Stimulated activated CD8-positive, alpha-beta memory T cell treated with anti-CD3 and anti-CD28 coated beads, Interleukin-4, amount 100 ng/mL, for 1 hour (primary cell): ENCODE measurements at places on chromosomes 16 and 17.

DNA sequence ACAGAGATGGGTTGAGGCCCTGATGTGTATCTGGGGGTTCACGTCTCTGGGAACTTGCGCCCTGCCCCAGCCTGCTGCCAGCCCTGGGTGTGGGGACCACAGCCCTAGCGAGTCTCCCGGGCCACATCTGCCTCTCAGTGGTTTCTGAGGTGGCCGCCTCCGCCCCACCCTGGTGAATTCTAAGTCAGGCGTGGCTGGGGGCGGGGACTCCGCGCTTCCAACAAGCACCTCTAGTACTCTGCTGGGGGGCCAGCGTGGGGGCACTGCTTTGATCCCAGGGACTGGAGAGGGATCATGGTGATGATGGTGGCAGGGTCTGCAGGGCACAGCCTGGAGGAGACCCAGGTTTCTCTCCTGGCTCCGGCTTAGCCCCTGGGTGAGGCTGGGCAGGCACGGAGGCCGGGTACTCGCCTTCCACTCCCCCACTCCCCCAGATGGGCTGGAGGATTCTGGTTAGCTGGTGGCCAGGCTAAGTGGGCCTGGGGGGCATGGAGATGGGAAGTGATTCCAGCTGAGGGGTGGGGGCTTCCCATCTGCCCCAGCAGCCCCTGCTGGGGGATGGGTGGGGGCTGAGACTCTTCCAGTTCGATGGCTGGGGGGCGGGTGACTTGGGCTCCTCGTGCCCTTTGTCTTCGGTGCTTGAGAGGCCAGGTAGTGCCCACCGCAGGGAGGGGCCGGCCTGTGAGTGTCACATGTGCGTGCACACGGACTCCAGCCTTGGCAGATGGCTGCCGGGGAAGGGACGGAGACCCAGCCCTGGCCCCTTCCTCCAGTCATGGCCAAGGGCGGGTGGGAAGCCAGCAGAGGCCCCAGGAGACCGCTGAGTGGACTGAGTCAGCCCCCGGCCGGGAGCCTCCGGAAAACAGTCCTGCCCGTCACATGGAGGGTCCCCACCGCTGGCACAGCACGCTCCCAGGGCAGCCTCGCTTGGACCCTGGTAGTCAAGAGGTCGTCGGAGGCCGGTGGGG lies 3.9 kb downstream of the GLIS2 start:
- DNase-seq, result no peak

DNA sequence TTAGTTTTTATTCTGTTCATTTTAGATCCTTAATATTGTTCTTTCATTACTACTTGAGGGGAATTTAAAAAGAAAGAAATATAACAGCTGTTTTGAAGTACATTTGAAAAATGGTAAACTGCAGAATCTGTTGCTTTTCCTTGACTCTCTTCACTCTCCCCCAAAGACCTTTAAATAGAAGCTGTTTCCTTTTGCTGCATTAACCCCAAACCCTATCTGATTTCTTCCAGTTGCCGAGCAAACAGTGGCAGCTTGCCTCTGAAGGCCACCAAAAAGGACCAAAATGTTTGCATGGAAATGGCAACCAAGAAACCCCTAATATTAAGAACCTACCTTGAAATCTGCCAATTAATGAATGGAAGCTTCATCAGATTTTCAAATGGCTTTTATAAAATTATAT lies 37.1 kb downstream of the PRKCA start:
- DNase-seq, result no peak

DNA sequence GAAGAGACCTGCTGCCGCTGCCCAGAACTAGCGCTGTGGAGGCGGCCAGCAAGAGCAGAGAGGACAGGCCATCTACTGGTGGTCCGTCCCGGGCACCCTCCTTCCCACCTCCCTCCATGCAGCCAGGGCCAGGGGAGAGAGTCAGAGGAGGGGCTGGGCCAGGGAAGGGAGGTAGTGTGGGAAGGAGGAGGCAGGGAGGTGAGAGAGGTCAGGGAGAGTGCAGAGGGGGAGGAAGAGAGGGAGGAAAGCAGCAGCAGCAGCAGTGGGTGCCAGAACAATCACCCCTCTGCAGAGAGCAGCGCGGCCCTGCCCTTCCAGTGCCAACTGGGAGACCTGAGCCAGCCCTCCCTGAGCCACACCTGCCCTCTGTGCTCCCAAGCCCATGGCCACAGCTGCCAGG lies 6.6 kb downstream of the C16orf95 start:
- DNase-seq, result no peak

- DNase-seq, result no peak
Observed at GRCh38 chr16:88927661-88928060, 49.3 kb downstream of the CBFA2T3 start.

GRCh38 chr17:62045109-62045508 lies 20.0 kb downstream of the MED13 start:
- no peak for DNase-seq

- no peak for DNase-seq
Observed at GRCh38 chr17:42179911-42180410, 981 bp downstream of the KCNH4 start.

DNA sequence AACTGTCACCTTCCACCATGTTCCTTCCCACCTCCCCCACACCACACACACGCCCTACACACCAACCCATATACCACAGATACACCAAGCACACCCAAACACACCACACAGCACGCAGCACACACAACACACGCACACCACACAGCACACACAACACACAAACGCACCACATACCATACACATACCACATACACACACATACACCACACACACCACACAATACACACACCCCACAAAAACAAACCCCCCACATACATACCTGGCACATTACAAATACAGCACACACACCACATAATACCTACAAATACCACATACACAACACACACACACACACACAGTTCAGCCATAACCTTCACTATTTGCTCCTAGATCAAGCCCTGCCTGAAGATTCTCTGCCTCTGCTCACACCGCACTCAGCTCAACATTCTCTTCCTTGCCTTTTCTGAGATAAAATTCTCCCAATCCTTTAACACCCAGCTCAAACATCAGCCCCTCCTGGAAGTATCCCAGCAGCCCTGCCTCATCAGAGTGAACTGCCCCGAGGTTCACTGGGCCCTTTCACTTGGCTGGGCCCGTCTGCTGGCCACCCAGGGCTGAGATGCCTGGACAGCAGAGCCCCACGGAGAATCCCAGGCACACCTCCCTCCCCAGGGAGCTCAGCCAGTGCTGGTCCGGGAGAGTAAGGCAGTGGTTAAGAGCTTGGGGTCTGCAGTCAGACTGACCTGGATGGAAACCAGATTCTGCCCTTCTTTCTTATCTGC lies 31.9 kb upstream of the CPNE2 start:
- no peak for DNase-seq

DNA sequence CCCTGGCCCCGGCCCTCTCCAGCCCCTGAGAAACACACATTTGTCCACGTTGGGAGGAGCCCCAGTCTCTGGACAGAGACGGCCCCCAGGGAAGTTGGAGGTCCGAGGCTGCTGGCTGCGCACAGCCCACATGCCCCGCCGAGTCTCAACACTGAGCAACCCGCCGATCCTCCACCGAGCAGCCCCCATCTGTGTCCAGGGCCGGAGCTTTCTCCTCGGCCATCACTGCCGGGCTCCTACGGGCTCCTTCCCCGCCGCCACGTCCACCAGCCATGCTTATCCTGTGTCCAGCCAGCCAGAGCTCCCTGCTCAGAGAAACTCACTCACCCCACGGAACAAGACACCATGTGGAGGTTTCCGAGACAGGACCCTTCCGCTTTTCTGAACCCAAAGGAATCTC lies 103.3 kb downstream of the ENGASE start:
- no peak for DNase-seq

DNA sequence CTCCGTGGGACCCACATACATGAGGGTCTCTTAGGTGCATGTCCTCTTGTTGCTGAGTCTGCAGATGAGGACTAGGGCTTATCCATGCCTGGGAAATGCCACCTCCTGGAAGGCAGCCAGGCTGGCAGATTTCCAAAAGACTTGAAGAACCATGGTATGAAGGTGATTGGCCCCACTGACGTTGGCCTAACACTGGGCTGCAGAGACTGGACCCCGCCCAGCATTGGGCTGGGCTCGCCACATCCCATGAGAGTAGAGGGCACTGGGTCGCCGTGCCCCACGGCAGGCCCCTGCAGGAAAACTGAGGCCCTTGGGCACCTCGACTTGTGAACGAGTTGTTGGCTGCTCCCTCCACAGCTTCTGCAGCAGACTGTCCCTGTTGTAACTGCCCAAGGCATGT lies 38.2 kb upstream of the IL21R start:
- no peak for DNase-seq

GRCh38 chr17:16353317-16354174 lies at the start of gene CENPV:
CENPV (minus strand) TSS chr17:16353469; CDS start chr17:16353436, 33 bp downstream.
- peak; percentile 33 for DNase-seq

- DNase-seq, result no peak
Observed at GRCh38 chr17:3723188-3723555, 531 bp upstream of the HASPIN start.

DNA sequence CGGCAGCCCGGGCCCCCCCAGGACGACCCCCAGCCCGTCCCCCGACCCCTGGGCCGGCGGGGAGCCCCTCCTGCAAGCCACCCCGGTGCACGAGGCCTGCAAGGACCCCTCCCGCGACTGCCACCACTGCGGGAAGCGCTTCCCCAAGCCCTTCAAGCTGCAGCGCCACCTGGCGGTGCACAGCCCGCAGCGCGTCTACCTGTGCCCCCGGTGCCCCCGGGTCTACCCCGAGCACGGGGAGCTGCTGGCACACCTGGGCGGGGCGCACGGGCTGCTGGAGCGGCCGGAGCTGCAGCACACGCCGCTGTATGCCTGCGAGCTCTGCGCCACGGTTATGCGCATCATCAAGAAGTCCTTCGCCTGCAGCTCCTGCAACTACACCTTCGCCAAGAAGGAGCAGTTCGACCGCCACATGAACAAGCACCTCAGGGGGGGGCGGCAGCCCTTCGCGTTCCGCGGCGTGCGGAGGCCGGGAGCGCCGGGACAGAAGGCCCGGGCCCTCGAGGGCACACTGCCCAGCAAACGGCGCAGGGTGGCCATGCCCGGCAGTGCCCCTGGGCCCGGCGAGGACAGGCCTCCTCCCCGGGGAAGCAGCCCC lies 15.6 kb upstream of the ZFPM1 start:
- peak; percentile 30 for DNase-seq

DNA sequence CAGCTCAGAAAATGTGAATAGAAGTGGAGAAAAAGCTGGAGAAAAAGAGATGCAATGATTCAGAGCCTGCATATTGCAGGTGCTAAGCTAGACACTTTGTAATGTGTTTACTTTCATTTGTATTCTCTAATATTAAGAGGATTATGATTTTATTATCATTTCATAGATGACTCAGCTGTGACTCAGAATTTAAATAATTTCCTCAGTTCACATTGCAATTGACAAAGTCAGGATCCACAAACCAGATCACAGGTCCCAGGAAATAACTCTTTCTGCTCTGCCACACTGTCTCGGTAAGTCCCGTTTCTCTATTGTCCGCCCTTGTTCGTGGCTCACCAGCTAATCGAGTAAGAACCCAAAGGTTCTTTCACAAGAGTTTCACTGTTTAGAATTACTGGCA lies 235.4 kb upstream of the MON1B start:
- no peak for DNase-seq

- no peak for DNase-seq
Observed at GRCh38 chr16:67242138-67242730, 5.0 kb downstream of the FHOD1 start.

GRCh38 chr17:57273490-57273889 lies 17.2 kb downstream of the MSI2 start:
- no peak for DNase-seq

DNA sequence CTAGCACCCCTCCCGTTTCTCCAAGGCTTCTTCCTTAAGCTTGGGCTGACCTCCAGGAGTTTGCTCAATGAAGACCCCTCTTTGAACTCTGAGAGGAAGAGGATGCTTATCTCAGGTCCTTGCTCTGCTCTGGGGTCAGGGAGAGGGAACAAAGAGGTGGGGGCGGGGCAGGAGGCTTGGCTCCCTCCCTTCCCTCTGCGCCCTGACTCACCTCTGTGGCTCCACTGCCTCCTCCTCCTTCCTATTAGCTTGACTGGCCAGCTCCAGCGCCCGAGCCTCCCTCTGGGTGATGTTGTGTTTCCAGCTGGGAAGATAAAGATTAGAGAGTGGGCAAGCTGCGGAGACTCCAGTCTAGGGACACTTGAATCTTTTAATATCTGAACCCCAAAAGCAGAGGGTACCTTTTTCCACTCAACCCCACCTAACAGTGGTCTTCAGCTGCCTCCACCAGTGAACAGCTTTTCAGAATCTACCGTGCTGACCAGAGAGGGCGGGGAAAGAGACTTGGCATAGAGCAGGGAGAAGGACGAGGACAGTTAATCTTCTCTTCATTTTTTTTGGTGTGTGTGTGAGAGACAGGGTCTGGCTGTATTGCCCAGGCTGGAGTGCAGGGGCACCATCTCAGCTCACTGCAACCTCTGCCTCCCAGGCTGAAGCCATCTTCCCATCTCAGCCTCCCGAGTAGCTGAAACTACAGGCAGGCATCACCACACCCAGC lies 6.7 kb downstream of the GIP start:
- no peak for DNase-seq

DNA sequence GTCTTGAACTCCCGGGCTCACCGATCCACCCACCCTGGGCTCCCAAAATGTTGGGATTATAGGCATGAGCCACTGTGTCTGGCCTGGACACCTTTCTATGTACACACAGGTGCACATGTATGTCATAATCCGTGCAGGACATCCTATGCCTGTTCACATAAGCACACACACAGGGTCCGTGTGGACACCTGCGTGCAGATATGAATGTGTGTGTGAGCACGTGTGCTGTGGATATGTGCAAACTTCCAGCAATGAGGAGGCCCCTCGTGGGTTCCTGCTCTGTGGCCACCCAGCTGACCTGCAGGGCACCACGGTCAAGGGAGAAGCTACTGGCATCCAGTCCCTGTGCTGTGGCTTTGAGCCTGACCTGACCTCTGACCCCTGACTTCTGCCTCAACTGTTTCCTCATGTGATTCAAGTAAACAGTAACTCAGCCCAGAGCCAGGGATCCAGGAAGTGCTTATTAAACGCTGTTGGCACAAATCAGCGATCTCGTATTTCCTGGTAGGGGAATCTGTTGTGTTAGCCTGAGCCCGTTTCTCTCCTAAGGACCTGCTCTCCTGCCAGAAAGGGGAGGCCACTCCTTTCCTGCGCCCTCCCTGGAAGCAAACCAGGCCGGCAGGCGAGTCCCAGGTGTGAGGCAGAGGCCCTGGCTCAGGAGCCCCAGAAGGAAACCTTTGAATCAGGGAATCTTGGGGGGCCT lies 6.5 kb downstream of the CPNE7 start:
- no peak for DNase-seq

DNA sequence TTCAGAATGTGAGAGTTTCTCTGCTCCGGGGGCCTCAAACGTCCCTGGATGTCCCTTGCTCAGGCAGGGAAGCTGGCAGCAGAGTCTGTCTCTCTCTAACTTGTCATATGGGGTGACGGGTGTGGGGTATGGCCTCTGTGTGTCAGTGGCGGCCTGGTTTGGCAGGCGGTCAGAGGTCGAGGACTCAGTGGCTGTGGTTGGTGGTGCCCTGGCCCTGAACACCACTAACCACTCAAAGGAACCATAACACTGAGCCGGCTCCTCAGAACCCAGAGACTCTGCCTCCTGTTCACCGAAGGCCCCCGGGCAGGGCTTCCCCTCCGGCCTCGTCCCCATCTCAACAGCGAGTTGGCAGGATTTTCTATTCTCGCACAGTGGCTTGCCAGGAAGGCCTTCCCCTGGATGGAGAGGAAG lies 677 bp downstream of the P2RX1 start:
- no peak for DNase-seq
